Stimulated activated CD8-positive, alpha-beta memory T cell treated with anti-CD3 and anti-CD28 coated beads, Interleukin-12 subunit alpha, Interleukin-12 subunit beta, amount 100 ng/mL, for 4 hours (primary cell): ENCODE measurements at places on chromosomes 5 and 9.

DNA sequence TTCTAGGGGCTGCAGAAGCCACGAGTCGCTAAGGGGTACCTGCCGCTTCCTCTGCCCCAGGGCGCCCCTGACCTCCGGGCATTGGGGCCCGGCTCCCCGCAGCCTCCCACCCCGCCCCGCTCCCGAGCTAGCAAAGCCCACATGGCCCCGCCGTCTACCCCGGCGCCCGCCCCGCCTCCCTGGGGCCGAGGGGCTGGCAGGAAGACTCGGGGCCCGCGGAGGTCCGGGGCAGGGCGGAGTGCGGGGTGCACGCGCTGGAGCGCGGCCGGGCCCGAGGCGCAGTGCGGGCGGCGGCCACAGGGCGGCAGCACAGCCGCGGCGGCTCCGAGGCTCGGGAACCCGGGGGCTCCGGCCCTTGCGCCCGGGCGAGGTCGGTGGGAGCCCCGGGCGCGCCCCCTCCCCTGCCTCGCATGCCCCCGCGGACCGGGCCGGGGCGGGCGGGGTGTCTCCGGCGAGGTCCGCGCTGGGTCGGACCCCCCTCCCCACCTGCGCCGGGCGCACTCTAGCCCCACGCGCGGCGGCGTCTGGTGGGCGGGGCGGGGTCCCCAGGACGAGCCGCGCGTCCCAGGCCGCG lies 6.7 kb downstream of the NRARP start:
- DNase-seq = peak; percentile 37

GRCh38 chr9:12863618-12864017 lies 88.8 kb downstream of the LURAP1L start:
- no peak for DNase-seq

GRCh38 chr9:16794871-16795639 lies 75.4 kb downstream of the BNC2 start:
- no peak for DNase-seq

DNA sequence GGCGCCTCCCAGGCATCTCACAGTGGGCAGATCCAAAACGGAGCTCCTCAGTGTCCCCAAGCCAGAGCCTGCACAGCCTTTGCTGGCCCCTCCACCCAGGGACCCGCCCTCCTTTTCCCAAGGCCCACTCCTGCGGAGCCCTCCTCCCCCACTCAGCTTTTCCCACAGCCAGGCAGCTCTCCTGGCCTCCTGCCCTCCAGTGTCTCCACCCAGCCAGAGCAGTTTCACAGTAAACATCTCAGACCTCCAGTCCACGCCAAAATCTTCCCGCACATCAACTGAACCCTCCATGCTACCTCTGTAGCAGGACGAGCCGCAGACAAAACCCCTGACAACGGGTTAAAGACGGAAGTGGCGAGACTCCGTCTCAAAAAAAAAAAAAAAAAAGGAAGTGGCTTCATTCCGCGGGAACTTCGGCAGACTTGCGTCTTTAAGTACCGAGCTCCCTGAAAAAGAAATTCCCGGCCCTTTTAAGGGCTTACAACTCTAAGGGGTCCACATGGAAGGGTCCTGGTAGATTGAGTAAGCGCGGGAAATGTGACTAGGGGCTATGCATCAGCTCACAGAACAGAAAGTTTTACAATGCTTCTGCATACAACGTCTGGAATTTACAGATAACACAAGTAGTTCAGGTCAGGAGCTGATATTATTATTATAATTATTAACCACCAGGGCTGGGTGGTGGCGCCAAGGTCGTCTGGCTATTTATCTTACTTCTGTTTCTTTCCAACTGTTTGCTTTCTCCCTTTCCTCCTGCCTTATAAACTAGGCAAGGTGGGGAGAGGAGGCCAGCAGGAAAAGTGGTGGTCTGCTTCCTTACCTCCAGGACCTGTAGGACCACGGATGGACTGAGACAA lies 11.4 kb upstream of the GRIN1 start:
- DNase-seq = no peak

DNA sequence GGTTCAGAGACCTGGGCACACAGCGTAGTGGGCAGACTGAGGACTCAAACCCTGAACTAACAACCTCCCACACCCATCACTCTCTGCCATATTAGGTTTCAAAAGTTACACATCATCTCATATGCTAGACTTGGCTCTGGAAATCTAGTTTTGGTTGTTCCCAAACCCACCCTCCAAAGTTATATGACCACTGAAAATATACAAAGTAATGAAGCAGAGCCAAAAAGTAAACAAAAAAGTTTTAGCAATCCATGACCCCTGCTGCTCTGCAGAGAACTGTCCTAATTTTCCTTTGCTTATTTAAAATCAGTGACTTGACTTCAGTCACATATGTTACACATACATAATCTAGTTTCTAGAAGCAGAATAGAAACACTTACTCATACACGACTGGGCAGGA lies 155.6 kb upstream of the TAS2R1 start:
- DNase-seq = no peak

DNA sequence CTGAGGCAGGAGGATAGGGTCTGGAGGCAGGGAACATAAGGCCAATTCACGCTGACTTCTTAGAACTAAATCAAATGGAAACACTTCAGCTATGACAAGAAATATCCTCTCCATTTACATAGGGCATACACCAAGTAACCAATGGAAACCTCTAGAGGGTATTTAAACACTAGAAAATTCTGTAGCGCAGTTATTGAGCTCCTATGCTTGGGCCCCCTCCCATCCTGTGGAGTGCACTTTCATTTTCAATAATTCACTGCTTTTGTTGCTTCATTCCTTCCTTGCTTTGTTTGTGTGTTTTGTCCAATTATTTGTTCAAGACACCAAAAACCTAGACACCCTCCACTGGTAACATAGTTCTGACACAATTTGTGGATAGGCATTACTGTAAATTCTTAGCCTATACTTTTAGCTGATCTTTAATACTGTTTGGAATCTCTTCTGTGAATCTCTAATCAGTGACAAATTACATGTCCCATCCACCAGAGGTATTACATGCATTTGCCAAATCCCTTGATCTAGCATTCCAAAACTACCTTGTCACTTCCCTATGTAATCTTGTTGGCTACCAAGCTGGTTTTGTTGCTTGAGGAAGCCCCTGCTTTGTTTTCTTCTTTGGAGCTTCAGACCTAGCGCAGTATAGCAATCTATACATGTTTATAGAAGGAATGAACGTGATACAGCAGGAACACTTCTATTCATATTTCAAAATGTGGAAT lies 61.6 kb downstream of the ST8SIA4 start:
- no peak for DNase-seq

DNA sequence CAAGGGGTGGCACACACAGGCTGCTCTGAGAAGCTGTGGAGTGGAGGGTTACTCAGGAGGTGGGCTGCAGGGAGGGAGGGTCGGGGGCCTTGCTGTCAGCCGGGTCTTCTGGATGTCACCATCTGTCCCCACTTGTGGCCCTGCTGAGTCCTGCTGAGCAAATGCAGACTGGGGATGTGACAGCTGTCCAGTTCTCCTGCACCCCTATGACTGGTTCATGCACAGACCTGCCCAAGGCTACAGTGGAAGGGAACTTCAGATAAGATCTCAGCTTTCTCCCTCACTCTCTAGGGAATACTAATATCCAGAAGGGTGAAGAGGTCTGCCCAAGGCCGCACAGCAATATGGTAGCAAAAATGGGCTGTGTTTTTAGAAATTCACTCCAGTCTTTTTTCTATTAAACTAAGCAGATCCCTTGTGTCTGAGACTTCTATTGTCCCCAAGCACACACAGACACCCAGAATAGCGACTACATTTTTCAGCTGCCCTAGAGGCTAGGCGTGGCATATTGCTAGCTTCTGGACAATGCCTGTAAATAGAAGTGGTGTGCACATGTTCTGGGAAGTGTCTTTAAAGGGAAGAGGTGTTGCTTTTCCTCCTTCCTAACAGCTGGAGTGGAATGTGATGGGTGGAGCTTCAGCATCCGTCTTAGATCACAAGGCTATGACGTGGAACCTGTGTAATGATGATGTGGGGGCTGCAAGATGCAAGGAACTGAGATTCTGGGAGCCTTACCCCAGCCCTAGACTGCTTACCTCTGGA lies 51.1 kb upstream of the TBC1D2 start:
- no peak for DNase-seq

DNA sequence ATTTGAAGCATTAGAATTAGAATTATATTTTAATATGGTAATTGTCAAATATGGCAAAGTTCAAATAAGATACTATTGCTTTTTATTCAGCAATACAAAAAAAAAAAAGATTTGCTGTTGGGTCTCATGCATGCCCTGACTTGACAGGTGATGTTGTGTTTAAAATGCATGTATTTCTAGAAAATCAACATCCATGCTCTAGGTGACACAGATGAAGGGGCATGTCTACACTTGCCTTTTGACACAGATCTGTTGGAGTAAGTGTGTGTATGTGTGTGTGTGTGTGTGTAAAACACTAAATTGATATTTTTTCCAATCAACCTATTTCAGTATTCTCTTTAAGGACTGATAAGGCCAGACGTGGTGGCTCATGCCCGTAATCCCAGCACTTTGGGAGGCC lies 38.1 kb upstream of the SMARCA2 start:
- DNase-seq = no peak

DNA sequence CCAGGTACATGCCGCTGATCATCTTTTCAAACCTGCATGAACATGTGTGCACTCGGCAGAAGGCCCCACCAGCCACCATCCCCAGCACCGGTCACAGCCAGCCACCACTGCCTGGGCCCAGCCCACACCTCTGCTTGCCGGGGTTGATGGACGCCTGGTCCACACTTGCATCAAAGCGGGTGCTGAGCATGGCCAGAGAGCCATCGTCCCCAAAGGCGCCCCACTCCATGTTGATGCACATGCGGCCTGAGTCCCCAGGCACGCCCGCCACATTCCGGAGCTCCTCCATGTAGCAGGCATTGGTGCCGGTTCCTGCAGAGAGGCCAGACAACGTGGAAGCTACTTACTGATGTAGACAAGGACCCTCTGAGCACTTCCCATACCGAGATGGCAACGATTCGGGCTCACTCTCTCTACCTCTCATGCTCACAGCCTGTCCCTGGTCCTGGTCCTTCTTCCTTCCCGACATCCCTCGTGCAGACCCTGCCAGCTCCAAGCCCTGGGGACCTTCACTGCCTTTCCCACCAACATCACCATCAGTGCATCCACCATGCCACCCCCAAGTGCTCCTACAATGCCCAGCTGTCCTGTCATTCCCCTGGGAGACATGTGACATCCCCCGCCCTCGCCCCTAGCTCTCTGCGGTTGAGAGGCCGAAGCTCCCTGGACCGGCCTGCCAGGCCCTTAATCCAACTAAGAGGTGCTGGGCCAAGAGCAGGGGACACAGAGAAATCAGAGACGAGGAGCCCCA lies 17.2 kb downstream of the HK3 start:
- no peak for DNase-seq

- no peak for DNase-seq
These were observed 37.5 kb upstream of the PPP1R26 start for GRCh38 chr9:135442075-135442474.

GRCh38 chr9:134545215-134545542 lies 96.4 kb upstream of the COL5A1 start:
- DNase-seq = no peak

DNA sequence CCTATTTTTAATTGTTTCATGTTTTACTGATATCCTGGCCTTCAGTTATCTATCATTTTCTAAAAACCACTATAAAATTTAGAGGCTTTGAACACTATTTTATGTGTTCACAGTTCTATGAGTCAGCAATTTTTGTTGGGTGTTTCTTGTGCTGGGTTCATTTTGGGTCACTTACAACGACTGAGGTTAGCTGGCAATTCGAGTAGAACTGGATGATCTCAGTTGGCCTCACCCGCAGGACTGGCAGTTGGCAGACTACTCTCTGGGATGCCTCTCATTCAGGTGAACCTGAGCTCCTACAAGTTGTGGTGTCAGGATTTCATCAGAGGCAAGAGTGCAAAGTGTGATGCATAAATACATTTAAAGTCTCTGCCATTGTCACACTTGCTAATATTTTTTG lies 151.0 kb upstream of the PAPPA start:
- DNase-seq = no peak

DNA sequence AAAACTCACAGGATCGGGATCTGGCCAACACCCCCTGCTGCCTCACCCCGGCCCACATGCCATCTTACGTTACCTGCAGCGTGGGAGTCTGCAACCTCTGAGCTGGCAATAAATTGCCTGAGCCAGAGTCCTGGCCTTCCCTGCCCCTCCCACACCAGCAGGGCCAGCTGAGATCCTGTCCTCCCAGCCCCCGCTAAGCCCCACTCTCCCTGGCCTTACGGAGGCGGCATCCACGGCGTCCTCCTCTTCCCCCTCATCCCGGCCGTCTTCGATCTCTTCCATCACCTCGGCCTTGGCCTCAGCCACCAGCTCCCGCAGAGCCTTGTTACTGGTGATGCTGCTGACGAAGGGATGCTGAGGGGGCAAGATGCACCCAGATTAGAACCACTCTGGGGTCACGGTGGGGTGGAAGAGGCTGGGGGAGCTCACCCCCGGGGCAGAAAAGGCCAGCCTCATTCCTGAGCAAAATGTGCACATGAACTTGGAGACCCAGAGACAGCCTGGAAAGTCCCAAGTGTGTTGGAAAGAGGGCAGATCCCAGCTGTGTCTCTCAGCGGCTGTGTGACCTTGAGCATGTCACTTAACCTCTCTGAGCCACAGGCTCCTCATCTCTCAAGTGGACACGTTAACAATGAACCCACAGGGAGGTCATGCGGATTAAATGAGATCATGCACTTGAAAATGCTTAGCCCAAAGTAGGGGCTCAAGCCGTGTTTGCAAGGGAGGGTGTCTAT lies 89.9 kb upstream of the FBXW11 start:
- DNase-seq = no peak

DNA sequence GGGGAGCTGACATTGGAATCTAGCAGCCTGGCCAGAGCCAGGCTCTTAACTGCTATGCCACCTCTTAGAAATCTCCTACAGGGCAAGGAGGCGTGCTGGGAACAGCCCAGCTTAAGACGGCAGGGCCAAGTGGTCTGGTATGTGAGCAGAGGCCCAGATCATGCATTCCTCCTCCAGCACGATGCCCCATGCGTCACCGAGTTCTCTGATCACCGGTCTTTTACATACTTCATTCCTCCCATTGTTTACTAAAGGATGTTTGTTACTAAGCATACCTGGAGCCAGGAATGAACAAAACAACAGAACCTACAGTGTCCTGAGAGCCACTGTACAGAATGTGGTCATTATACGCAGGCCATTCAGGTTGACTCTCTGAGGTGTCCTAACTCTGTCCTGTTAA lies 73.8 kb downstream of the TRIO start:
- DNase-seq = no peak

- no peak for DNase-seq
These were observed 910 bp downstream of the TDRD7 start for GRCh38 chr9:97412626-97413385.

DNA sequence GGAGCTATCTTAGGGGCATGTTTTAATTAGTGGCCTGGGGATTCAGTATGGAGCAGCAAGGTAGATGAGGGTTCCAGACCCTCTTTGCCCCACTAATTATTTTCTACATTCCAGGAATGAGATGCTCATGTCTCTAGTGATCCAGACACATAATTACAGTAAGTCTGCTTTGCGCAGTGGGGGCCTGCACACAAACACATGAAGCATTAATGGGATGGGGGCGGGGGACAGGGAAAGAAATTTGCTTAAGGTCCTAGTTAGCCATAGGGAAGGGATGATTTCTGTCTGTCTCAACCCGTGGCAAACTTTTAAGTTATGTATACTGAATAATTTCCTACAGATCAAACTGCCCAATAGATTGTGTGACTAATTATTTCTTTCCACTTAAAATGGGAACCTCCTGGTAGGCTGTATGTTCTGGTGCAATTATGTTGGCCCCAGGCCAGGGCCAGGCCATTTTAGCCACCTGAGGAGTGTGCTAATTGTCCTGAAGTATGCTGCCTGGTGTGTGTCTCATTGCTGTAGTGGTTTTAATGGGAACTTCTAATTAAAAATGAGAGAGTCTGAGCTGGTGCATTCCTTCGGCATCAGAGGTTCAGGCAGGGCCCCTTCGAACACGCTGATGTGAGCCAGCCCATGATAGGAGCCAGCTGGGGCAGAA lies 134.4 kb downstream of the PTTG1 start:
- DNase-seq = no peak
